ENCODE measurements at places on chromosomes 12 and 14.

GRCh38 chr14:71138448-71139293 is 231.4 kb downstream of the PCNX1 start:
- peak; percentile 19 for DNase-seq

DNA sequence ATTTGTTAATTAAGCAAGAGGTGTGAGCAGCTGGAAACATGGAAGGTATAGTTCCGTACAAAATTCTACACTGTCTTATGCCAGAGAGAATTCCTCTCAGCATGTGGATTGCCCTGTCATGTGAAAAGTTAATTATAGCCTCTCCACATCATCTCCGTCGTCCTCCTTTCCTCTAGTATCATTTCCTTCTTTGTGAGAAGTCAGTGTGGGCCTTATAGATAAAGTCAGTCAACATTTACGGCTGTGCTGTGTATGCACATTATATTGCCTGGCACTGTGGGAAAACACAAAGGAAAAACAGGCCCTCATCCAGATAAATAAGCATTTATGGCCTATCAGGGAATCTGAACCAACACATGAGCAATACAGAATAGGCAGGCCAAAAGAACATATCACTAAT is 236.6 kb downstream of the SEC23A start:
- DNase-seq = peak; percentile 84

DNA sequence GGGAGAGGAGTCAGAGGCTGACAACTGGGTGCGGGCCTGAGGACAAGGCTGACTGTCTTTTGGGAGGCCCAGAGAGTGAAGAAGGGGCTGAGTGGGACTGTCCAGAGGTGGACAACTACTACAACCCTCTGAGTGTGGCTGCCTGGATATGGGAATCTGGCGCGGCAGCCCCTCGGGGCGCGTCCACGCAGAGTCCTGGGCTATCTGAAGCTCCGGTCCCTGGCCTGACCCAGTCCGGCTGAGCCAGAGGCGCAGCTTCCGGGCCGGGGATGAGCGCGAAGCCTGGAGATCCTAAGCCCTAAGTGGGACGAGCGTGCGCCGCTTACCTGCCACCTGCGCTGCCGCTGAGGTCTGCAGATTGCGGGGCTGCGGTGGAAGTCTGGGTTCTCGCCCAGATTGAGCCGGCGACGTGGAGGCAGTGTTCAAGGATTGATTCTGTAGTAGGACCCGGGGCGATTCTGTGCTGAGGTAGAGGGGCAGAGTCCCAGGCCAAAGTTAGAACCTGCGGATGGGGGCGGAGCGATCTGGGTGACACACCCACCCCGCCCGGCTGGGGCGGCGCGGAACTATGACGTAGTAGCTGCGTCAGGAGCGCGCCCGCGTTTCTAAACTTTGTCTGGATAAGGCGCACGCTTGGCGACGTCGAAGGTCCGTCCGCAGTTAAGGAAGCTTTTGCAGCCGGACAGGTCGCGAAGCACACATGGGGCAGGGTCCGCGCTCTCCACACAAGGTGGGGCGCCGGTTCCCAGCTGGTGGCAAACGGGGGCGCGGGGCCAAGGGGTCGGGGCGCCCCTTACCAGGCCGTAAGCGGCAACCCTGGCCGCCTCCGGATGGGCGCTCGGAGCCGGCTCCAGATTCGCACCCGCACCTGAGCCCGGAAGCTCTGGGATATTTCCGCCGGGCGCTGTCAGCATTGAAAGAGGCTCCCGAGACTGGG is at the start of the genes DHRS1 and NOP9:
Gene DHRS1 (minus strand): TSS at position 526 of the 937 bp plus-strand sequence. CDS start 674 bp downstream, outside the sequence.
Gene NOP9 (plus strand): TSS at position 596 of the 937 bp plus-strand sequence. CDS start 105 bp downstream, at position 701.
- peak; percentile 79 for DNase-seq

DNA sequence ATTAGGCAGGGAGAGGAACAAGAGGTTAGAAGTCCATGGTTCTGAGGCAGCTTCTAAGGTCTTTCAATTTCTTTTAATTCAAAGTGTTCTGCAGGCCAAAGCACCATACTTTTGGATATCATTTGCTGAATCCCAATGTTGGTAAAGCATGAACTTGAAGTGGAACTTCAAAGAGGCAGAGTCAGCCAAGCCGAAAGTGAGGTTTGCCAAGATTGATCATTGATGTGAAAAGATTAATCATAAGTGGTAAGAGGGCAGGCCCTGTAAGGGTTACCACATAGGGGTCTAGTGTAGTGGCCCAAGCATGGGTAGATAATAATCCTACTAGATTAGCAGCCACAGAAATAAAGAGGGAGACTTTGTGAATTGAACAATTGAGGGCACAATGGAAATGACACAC is 191.7 kb upstream of the DIO2 start:
- no peak for DNase-seq

GRCh38 chr12:29382251-29382650 is 1.3 kb upstream of the ERGIC2 start:
- no peak for DNase-seq

DNA sequence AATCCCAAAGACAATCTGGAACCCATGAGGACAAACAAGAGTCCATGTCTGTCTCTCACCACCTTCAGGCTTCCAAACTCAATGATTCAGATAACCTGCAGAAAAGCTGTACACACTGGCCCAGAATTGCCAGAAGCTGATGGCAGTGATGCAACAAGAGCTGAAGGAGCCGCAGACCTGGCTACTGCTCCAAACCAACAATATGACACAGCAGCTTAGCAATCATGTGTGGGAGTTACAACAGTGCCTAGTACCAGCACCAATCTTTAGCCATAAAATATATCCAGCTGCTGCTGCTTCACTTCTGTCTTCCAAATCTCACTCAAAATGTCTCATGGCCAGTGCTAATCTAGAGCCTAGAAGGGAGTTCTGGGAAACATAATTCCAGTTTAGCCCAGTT is 22.0 kb downstream of the RPS6KA5 start:
- no peak for DNase-seq
